Stimulated activated CD4-positive, alpha-beta T cell treated with anti-CD3 and anti-CD28 coated beads, Interleukin-2, amount 100 ng/mL, for 48 hours (primary cell): ENCODE measurements at places on chromosomes 5 and 9.

- no peak for DNase-seq
Observed at GRCh38 chr5:106312360-106312759, 1358.4 kb downstream of the EFNA5 start.

GRCh38 chr5:1380910-1381309 lies 36.0 kb upstream of the CLPTM1L start:
- no peak for DNase-seq

GRCh38 chr5:151363673-151364072 lies 16.3 kb upstream of the SLC36A2 start:
- no peak for DNase-seq

- no peak for DNase-seq
Observed at GRCh38 chr5:82748688-82749460, 328.3 kb downstream of the TMEM167A start.

GRCh38 chr5:54616031-54616430 lies 98.5 kb downstream of the SNX18 start:
- no peak for DNase-seq

- no peak for DNase-seq
Observed at GRCh38 chr5:88979244-88979643, 96.3 kb upstream of the MEF2C start.

DNA sequence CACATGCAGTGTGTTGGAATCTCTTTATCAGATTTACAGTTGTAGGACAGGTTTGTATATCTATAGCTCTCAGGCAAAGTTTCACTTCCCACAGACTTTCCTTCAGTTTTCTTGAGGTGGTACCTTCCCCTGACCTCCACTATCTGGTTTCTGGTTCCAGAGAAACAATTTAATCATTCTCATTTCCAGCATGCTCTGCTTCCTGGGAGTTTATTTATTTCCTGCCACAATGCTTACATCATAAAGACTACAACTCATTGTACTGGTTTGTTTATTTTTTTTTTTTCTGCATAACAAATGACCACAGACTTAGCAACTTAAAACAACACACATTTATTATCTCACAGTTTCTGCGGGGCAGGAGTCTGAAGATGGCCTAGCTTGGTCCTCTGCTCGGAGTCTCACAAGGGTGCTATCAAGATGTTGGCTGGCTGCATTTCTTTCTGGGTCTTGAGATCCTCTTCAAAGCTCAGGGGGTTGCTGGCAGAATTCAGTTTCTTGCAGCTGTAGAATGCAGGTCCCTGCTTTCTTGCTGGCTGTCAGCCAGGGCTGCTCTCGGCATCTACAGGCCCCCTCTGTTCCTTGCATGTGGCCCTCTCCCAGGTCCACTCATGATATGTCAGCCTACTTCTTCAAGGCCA lies 247.7 kb downstream of the ENC1 start:
- DNase-seq, result no peak

DNA sequence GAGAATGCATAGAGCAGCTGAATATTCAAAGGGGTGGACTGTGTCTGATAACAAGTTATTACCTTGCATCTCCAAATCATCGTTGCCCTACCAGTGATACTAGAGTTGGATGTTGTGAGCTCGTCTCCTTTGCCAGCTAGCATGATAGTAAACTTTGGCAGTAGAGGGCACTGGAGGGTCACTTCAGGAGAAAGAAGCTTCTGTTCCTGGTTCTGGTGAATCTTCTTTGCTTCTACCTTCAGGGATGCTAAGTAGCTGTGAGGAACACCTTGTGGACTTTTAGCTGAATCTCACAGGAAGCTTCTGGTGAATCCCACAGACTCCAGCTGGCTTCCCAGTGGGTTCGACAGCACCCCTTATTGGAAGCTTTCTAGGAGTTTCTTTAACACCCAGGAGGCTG lies 626.6 kb upstream of the SGCD start:
- DNase-seq, result no peak

DNA sequence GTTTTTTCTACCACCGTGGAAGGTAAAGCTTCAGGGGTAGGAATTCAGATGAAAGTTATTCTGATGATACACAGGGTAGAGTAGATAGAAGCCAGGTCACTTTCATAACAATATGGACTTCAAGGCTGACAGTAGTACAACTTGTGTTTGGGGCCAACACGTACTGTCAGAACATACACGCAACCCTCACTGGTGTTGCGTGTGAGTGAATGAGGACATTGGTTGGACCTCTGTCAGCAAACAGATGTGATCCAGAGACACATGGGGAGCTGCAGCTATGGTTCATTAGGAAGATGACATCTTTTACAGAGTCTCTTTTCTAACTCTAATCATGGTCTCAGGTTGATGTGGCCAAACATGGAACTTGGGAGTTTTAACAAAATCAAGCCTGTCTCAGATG lies 70.1 kb upstream of the MOCS2 start:
- DNase-seq, result no peak

DNA sequence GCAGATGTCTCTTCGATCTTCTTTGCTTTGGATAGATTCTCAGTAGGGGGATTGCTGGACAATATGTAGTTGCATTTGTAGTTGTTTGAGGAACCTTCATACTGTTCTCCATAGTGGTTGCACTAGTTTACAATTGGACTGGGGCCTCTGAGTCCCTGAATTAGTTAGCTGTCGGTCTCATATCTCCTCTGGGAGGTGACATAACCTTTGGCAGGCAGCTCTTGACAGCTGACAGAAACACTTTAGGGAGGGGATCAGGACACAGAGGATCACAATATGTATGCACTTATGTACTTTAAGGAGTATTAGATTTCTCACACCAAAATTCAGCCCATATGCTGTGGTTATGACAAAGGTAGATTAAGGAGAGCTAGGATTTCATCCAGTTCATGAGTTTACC lies 1279.9 kb upstream of the DMAC1 start:
- no peak for DNase-seq

- no peak for DNase-seq
Observed at GRCh38 chr5:18732556-18733479, 1098.6 kb downstream of the TAF11L14 start.

DNA sequence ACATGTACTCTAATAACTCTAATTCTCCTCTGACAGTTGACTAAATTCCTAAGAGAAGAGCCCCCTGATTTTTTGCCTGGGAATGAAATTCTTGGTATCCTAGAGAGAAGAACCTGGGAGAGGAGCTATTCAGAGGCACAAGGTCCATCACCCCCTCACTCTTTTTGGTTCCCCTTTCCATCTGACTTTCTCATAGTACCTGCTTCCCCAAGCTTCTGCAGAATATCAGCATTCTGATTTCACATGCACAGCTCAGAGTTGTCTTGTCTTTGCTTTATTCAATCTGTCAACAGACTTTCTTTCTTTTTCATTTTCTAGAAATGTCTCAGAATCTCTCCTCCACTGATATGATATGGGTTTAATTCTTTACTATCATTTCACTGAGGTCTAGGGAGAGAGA lies 141.5 kb upstream of the FBXL17 start:
- no peak for DNase-seq

GRCh38 chr5:175689147-175689991 lies 31.5 kb downstream of the HRH2 start:
- no peak for DNase-seq

GRCh38 chr5:15304914-15305834 lies 194.8 kb upstream of the FBXL7 start:
- DNase-seq, result no peak

- DNase-seq, result no peak
Observed at GRCh38 chr9:99004115-99004514, 60.4 kb downstream of the COL15A1 start.

- DNase-seq, result no peak
Observed at GRCh38 chr5:171386006-171386671, 1.5 kb upstream of the NPM1 start.

- no peak for DNase-seq
Observed at GRCh38 chr5:56668996-56669395, 146.4 kb upstream of the MAP3K1 start.

GRCh38 chr9:92696619-92697018 lies 26.7 kb upstream of the IPPK start:
- no peak for DNase-seq

DNA sequence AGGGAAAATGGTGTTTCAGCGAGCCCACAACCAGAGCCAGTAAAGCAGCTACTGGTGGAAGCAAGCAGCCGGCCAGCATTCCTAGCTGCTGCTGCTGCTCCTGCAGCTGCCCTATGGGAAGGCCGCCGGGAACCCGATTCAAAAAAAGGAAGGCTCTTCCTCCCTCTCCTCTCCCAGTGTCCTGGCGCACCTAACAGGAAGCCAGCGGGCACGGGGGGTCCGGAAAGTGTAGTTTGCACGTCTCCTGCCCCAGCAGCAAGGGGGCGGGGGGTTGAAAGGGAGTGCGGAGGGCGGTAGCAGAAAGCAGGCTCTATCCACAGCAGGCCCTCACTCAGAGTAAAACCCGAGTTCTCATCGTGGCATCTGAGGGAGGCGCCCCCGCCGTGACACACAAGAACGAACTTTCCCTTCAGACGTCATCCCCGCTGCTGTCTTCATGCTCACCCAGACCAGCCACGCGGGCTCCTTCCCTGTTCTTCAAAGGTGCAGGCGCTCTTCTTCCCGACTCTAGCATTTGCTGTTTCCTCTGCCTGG lies 16.5 kb downstream of the GRXCR2 start:
- peak; percentile 9 for DNase-seq

DNA sequence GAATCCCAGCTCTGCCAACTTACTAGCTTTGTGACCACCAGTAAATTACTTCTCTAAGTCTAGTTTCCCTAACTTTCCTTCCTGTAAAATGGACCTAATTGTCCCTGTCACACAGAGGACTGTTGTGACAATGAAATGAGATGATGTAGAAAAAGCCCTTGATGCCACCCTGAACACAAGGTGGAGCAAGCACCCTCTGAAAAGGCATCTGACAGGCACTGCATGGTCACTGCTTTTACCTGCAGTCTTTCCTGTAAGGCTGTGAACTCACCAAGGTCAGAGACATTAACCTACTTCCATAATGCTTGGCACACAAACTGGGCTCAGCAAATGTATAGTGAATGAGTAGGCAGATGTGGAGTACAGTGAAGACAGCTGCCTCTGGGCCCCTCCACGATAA lies 6.1 kb downstream of the SLC31A2 start:
- no peak for DNase-seq

- DNase-seq, result no peak
Observed at GRCh38 chr5:110899566-110900412, 161.0 kb downstream of the SLC25A46 start.

GRCh38 chr5:87164409-87164808 lies 103.3 kb upstream of the RASA1 start:
- DNase-seq, result no peak

- no peak for DNase-seq
Observed at GRCh38 chr5:122062205-122062604, 15.9 kb downstream of the LOX start.

- no peak for DNase-seq
Observed at GRCh38 chr5:156522651-156523529, 195.9 kb downstream of the SGCD start.

DNA sequence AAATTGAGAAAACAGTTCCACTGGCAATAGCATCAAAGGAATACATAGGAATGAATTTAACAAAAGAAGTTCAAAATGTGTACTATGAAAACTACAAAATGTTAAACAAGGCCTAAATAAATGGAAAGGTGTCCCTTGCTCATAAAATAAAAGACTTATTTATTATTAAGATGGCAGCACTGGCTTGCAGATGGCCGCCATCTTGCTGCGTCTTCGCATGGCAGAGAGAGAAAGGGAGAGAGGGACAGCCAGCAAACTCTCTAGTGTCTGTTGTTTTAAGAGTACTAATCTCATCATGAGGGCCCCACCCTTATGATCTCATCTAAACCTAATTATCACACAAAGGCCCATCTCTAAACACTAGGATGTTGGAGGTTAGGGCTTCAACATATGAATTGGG lies 47.1 kb downstream of the ABLIM3 start:
- no peak for DNase-seq

- no peak for DNase-seq
Observed at GRCh38 chr9:134320868-134321471, 5.3 kb upstream of the RXRA start.

- no peak for DNase-seq
Observed at GRCh38 chr9:33129886-33130881, 37.0 kb downstream of the B4GALT1 start.

DNA sequence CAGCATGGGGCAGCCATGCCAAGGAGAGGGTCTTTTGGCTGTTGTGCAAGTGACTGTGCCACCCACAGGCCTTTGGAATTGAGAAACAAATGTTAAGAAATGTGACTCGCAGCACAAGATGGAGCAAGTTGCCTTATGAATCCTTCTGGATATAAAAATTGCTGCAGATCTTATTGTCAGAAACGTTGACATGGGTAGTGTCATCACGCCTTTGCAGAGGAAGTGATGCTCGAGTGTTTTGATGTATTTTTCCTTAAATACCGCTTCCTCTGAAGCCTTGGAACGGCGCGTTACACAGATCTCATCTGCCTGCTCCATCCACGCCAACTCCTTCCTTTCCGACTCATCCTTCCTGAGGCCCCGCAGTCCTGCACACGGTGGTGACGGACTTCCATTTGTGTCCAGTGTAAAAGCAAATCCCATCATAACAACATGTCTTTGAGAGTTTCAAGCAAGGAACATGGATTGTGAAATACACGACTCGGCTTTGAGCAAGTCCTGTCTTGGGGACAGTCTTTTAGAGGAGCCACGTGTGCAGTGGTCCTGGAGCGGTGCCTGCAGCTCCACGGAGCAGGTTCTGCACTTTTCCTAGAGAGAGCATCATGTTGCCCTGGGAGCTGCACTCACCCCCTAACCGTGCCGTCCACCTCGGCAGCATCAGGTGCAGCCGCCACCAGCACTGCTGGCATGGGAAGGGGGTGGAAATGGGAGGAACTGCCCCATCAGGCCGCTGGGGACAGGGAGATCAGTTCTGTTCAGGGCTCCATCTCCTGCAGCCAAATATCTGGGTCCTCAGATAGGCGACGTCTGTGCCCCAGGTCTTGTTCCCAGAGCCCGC lies 15.1 kb downstream of the ROPN1L start:
- DNase-seq, result no peak

- no peak for DNase-seq
Observed at GRCh38 chr5:76811214-76811613, 7.6 kb upstream of the F2RL1 start.

DNA sequence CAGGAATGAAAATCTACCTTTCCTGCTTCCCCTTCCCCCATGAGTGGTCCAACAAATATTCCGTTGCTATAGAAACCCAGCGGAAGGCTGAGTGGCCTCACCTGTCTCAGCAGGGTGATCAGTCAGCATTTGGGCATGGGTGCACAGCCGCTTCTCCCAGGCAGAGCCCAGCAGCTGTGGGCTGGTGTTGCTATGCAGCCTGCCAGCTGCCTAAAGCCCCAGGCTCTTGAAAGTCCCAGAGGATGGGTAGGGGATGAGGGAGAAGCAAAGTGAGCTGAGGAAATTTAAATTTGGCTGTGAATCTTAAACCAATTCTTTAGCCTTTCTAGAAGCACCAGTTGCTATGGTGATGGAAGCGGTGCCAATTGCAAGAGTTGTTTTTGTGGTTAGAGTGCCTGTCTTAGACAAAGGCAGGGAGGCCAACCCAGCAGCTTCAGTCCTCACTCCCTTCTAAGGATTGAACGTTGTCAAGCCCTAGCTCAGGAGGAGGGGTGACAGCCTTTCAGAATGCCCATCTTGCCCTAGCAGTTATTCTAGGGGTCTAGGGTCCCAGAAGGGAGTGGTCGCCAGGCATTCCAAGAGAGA lies 151.5 kb upstream of the PITX1 start:
- no peak for DNase-seq
